ENCODE measurements at places on chromosomes 4 and X.

DNA sequence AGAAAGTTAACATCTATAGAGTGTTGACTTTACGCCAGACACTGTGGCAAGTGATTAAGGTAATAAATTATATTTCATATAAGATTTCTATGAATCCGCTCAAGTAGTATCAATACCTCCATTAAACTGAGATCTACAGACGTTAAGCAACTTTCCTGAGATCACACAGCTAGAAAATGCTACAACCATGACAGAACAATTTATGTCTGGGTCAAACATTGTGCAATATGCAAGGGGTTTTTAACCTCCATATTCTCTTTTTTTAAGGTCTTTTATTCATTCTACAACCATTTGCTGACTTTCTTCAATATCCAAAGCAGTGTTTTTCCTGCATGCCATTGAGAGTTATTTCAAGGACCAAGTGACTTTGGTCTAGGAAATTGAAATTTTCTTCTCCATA is 10.9 kb downstream of the ASB5 start:
- H3K27ac ChIP-seq: no peak overlapping the region
- no peak for DNase-seq
- no peaks in the 10 kb centered on the region for H3K27me3 ChIP-seq
- no peak overlapping the region for H3K4me3 ChIP-seq

GRCh38 chrX:14356401-14356800 is 172.9 kb upstream of the GLRA2 start:
- H3K4me3 ChIP-seq: no peak overlapping the region
- no peak overlapping the region for H3K27ac ChIP-seq
- no peaks in the 10 kb centered on the region for H3K36me3 ChIP-seq

DNA sequence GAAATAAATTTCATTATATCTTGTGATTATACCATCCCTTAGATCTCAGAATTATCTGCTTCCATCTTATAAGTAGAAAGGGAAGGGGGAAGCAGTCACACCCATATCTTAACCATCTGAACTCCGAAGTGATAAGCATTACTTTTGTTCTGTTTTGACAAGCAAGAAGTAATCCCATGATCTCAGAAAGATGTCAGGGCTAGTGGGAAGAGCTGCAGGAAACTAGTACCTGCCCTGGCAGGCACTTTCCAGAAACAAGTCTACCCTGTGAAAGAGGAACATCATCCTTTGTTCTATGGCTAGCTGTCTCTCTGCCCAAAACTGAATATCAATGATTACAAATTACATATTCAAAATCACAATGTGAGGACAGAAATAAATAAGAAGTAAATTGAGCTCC is 244.4 kb downstream of the SPOCK3 start:
- no peaks in the 10 kb centered on the region for H3K36me3 ChIP-seq
- H3K27me3 ChIP-seq: no peaks in the 10 kb centered on the region
- no peak overlapping the region for H3K4me3 ChIP-seq

- no peaks in the 10 kb centered on the region for H3K36me3 ChIP-seq
- no peaks in the 10 kb centered on the region for H3K4me1 ChIP-seq
- no peaks in the 10 kb centered on the region for H3K27me3 ChIP-seq
- H3K27ac ChIP-seq: no peak overlapping the region
- H3K4me3 ChIP-seq: no peak overlapping the region
- no peak for DNase-seq
Observed at GRCh38 chrX:38052096-38052495, 45.7 kb downstream of the SYTL5 start.

GRCh38 chr4:137960371-137961050 is 281.6 kb downstream of the SLC7A11 start:
- H3K4me1 ChIP-seq: peaks cover 10% of the 10 kb centered on the region
- H3K27me3 ChIP-seq: no peaks in the 10 kb centered on the region
- DNase-seq: no peak
- no peaks in the 10 kb centered on the region for H3K36me3 ChIP-seq

DNA sequence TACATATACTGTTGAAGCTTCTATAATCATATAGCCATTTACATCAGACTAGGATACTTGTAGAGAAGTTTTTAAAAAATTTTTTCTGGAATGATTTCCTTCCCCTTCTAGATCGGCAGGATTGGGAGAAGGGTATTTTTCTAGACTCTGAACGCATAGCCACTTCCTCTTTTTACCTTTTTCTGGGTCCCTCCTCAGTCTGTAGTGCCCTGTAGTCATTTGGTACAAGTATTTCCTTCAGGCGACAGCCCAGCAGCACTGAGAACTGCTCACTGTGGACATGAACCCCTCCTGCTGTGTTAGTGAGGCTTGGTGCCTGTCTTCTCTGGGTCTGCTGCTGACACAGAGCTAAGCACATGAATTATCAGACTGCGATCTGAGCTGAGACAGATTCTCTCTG is 255.4 kb downstream of the ARHGAP10 start:
- DNase-seq: no peak
- H3K4me1 ChIP-seq: peaks cover 56% of the 10 kb centered on the region
- H3K36me3 ChIP-seq: no peaks in the 10 kb centered on the region
- H3K27ac ChIP-seq: no peak overlapping the region
- no peaks in the 10 kb centered on the region for H3K27me3 ChIP-seq
- H3K4me3 ChIP-seq: no peak overlapping the region

- H3K4me1 ChIP-seq: no peaks in the 10 kb centered on the region
- DNase-seq: no peak
- H3K27ac ChIP-seq: no peak overlapping the region
- no peaks in the 10 kb centered on the region for H3K27me3 ChIP-seq
- no peak overlapping the region for H3K4me3 ChIP-seq
Observed at GRCh38 chrX:12896935-12897334, 9.5 kb upstream of the TLR8 start.

- H3K27me3 ChIP-seq: no peaks in the 10 kb centered on the region
- no peak overlapping the region for H3K4me3 ChIP-seq
- no peaks in the 10 kb centered on the region for H3K4me1 ChIP-seq
- no peak overlapping the region for H3K27ac ChIP-seq
Observed at GRCh38 chr4:104868958-104869357, 277.7 kb upstream of the TET2 start.

DNA sequence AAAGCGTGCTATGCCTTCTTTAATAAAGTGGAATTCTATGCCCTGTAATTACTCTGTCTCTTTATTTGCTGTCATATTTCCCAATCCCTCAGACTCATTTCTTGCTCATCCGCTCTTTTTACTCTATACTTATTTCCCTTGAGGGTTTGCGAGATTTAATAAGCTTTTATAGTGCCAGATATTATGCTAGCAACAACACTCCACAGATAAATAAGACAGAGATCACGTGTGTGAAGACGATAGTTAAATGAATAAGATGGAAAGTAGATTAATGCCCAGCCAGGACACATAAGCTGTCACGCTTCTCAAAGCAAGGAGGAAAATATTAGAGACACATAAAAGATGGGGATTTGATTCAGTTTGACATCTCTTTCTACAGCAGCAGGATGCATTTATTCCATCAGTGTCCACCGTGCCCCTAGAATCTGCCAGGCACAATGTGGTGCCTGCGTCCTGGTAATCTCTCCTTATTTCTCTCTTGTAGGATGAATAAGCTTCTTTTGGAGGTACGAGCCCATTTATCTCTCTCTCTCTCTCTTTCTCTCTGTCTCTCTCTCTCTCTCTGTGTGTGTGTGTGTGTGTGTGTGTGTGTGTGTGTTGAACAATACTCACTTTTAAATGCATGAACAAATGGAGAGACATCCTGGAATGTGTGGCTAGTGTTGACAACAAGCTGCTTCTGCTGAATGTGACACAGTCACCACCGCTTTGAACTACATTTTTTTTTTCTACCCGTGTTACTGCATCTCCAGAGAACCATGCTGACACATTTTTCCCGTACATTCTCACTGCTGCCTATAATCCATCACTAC is 48.2 kb downstream of the TMEM156 start:
- H3K36me3 ChIP-seq: no peaks in the 10 kb centered on the region
- no peak for DNase-seq
- H3K4me3 ChIP-seq: no peak overlapping the region
- no peaks in the 10 kb centered on the region for H3K27me3 ChIP-seq
- no peak overlapping the region for H3K27ac ChIP-seq
- no peaks in the 10 kb centered on the region for H3K4me1 ChIP-seq

DNA sequence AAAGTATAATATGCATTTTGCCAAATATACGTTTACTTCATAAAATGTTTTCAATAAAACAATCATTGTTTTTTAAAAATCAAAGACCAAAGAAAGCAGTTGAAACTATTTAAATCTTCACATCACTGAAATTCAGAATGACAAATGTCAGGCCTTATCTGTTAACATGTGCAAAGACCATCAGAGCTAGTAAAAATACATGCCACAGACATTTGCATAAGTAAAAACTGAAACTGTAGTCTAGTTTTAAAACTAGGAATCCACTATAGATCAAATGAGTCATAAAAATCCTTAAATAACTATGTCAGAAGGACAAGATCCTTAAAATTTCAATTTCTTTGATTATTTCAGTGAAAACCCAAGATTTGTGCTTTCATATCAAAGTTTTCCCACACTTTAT is 24.8 kb downstream of the KLHL15 start:
- H3K27me3 ChIP-seq: no peaks in the 10 kb centered on the region
- H3K27ac ChIP-seq: no peak overlapping the region
- no peaks in the 10 kb centered on the region for H3K4me1 ChIP-seq

- no peaks in the 10 kb centered on the region for H3K4me1 ChIP-seq
- H3K27me3 ChIP-seq: no peaks in the 10 kb centered on the region
- no peaks in the 10 kb centered on the region for H3K36me3 ChIP-seq
- no peak overlapping the region for H3K27ac ChIP-seq
- DNase-seq: peak; percentile 30
Observed at GRCh38 chr4:23392860-23393458, 496.9 kb downstream of the PPARGC1A start.

DNA sequence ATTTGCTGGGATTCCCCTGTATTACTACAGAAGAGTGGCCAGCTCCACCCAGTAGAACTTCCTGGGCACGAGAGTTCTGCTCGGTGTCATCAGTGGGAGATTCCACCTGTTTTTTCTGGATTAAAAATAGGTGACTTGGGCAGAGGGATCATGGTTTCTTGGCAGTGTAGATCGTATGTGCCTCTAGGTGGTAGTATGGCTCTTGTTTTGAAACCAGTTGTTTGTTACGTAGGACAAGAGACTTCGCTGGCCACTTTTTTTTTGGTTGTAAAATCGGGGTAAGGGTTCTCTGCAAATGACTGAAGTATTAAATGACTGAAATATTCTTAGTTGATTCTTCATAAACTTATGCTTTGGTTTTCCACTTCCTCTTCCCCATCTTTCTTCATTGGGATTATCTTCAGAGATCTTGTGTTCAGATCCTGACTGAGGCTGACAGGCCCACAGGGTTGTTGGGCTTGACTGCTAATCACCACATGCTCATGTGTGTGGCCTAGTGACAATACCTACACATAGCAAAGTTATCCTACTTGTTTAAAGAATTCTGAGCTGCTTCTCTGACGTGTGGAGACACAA is 43.8 kb upstream of the WDR1 start:
- no peak for DNase-seq
- no peaks in the 10 kb centered on the region for H3K36me3 ChIP-seq
- H3K4me1 ChIP-seq: no peaks in the 10 kb centered on the region
- H3K27me3 ChIP-seq: no peaks in the 10 kb centered on the region

- DNase-seq: no peak
- H3K36me3 ChIP-seq: no peaks in the 10 kb centered on the region
- H3K4me3 ChIP-seq: peak overlapping the region; percentile 45
Observed at GRCh38 chr4:110631584-110632505, 9.0 kb upstream of the PITX2 start.

DNA sequence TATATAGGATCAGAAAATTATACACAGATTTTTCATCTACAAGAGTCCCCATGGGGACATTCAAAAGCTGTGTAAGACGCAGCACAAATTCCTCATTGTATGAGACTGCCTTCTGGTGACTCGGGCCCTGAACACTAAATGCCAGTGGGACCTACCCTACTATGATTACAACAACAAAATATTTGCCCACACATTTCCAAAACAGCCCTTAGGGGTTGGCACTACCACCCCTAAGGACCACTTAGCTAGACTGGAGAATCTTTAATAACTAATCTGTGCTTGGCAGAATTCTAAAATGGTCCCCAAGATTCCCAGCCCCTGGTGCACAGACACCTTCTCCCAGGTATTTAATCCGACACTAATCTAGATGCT is 29.1 kb downstream of the UCHL1 start:
- no peaks in the 10 kb centered on the region for H3K4me1 ChIP-seq
- H3K27ac ChIP-seq: no peak overlapping the region
- DNase-seq: no peak
- H3K4me3 ChIP-seq: no peak overlapping the region
- H3K27me3 ChIP-seq: no peaks in the 10 kb centered on the region
- H3K36me3 ChIP-seq: no peaks in the 10 kb centered on the region

DNA sequence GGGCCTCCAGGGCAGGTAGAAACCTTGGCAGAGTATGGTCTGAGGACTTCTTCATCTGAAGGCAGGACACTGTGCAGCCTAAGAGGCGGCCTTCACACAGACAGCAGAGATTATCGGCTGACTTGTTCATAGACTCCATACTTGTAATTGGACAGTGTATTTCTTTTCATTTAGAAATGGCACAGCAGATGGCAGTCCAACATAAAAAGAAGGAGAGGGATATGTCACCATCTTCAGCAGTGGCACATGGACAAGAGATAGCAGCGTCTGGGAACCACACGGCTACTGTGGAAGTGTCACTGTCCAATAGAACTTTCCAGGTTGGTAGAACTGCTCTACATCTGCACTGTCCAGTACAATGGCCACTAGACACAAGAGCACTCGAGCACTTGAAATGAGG is 21.7 kb upstream of the GEMIN8 start:
- H3K27me3 ChIP-seq: no peaks in the 10 kb centered on the region
- no peak for DNase-seq
- H3K4me1 ChIP-seq: no peaks in the 10 kb centered on the region
- no peak overlapping the region for H3K4me3 ChIP-seq

DNA sequence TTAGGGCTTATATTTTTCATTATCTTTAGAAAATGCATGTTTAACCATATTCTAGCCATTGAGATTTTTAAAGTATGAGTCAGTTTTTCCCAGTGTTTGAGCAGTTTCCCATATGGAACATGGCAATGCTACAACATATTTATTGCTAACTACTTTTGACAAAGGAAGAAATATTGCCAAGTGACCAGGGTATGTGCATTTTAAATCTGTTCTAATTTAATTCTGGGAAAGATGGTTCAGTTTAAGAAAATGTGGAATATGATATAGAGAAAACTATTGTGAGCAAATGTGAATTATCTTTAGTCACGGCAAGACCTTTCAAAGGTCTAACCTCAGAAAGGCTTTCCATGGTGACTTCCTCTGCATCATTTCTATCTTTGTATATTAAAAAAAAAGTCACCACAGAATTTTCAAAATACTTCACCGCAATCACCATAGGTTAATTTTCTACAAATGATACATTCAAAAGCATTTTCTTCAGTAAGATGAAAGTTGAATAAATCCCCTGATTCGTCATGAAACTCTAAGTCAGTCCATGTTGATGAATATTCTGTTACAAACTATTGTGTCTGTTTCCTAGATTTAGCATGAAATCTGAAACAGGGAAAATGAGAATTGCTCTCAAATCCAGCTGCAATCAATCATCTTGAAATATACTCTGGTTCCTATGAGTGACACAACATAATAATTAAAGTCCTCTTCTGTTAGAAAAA is 2349.0 kb upstream of the TENM3 start:
- H3K27me3 ChIP-seq: no peaks in the 10 kb centered on the region
- H3K4me3 ChIP-seq: no peak overlapping the region
- no peak overlapping the region for H3K27ac ChIP-seq
- no peaks in the 10 kb centered on the region for H3K36me3 ChIP-seq

- H3K4me3 ChIP-seq: no peak overlapping the region
- no peaks in the 10 kb centered on the region for H3K27me3 ChIP-seq
- no peaks in the 10 kb centered on the region for H3K36me3 ChIP-seq
Observed at GRCh38 chrX:7711167-7711566, 131.8 kb upstream of the VCX start.

GRCh38 chr4:185847352-185848097 is 35.5 kb upstream of the SORBS2 start:
- DNase-seq: no peak
- H3K4me3 ChIP-seq: peak overlapping the region; percentile 15
- H3K27ac ChIP-seq: peak overlapping the region; percentile 61
